ENCODE measurements at places on chromosomes 7 and 10.

GRCh38 chr7:30162622-30163124 lies 27.9 kb downstream of the MTURN start:
- DNase-seq = no peak

- DNase-seq = no peak
Measured at GRCh38 chr7:71364551-71364950, 232.6 kb downstream of the GALNT17 start.

GRCh38 chr7:94045581-94045980 lies 41.4 kb upstream of the BET1 start:
- DNase-seq = no peak

- DNase-seq = no peak
Measured at GRCh38 chr7:124101173-124101768, 68.4 kb upstream of the TMEM229A start.

GRCh38 chr7:34385384-34385783 lies 272.6 kb upstream of the NPSR1 start:
- no peak for DNase-seq

DNA sequence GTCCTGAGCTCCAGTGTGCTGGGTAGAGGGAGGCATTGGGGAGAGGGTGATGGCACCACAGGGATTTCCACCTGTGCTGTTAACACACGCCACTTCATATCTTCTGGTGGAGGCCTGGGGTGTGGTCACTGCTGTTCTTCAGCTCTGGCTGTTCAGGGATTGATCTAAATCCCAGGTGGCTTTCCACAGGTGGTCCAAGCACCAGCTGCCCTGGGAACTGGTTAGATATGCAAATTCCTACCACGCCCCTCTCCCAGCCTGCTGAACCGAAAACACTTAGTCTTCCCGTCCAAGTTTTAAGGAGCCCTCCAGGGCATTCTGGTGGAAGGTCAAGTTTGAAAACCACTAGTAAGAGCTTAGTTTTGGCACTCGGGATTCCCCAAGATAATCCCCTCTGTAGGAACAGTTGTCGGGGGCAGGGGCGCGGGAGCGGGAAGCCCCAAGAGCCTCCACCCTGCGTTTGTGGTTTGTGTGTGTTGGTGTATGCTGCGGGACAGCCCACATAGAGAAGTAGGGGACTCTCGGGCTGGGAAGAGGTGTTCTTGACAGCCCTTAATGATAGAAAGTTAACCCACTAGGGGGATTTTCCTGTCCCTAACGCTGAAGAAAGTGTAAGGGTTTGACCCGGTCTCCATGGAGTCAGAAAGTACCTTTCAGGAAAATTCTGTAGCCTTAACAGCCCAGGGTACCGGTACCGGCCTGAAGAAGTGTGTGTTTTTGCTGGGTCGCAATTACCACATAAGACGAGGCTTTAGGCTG lies 5.1 kb downstream of the DEPP1 start:
- no peak for DNase-seq

DNA sequence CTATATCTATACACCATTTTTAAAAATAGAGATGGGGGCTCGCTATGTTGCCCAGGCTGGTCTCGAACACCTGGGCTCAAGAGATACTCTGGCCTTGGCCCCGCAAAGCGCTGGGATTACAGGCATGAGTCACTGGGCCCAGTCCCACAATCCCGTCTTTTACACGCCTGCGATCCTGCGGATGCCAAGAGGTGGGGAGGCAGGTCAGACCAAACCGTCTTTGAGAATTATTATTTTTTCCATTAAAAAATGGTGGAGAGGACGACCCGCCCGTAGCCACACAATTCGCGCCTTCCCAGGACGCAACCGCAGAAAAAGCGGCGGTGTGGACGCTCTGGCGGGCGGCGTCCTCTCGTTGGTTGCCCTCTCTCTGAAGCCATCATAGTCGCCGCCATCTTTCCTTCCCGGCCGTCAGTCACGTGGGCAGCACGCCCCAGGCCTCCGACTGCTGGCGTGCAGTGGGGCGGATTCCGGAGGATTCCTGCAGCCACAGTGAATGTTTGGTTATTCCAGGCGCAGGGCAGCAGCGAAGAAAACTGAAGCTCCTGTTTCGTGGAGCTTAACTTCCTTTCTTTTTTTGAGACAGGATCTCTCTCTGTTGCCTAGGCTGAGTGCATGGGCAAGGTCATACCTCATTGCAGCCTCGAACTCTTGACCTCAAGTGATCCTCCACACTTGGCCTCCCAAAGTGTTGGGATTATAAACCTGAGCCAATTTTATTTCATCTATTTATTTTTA lies 9.9 kb upstream of the EPHB4 start:
- DNase-seq = peak; percentile 69

DNA sequence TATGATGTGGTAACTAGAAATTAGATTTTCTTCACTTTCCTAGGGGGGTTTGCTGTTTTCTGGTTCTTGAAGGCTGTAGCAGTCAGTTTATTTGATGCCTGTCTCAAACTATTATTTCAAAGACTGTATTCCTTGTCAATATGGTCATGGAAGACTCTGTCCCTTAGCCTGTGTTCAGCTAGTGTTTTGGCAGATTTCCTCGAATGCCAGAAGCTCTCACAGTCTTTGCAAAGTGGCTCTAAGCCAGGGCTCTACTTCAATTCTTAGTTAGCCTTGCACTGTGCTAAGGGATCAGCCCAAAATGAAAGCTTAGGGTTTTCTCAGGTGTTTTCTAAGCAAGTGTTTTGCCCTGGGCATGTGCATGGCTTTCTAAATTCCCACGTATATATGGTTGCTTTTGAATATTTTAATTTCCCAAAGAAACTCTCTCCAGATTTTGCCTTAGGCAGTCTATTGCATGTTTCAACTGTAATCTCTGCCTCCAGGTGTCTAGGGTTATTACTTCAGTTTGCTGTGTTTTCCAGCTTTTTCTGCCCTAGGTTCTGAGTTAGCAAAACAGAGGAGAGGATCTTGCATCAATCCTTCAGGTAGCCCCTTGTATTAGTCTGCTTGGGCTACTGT lies 7.2 kb upstream of the C1GALT1 start:
- DNase-seq = no peak

DNA sequence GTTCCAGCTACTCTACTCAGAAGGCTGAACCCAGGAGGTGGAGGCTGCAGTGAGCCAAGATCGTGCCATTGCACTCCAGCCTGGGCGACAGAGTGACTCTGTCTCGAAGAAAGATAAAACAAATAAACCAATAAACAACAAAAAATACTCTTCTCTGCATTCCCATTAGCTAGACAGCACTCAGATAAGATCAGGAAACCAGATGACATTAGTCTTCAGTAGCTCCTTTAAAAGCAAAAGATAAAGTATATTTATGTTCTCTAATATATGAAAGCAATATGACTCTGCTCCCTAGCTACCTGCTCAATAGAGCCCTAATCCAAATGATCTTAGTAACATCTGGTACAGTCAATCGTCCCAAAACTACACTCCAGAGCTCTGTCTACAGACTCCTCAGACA lies 212.9 kb downstream of the ELMO1 start:
- no peak for DNase-seq

GRCh38 chr7:97020996-97021746 lies 3.5 kb downstream of the DLX5 start:
- DNase-seq = no peak

DNA sequence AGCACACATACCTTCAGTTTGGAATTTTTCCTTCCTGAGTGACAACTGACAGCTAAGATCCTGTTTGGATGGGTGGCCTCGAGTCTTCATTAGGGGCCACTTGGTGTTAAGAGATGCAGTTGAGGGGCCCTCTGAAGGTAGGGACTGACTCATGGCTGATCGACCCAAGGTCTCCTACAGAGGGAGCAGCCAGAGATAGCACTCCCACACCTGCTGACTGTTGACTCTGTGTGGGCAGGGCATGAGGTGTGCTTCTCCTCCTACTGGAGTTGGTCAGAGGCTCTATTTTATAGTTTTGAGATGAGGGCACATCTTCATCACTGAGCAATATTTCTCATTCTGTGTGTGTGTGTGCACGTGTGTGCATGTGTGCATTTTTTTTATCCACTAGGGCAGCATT lies 378.8 kb upstream of the PODXL start:
- no peak for DNase-seq

DNA sequence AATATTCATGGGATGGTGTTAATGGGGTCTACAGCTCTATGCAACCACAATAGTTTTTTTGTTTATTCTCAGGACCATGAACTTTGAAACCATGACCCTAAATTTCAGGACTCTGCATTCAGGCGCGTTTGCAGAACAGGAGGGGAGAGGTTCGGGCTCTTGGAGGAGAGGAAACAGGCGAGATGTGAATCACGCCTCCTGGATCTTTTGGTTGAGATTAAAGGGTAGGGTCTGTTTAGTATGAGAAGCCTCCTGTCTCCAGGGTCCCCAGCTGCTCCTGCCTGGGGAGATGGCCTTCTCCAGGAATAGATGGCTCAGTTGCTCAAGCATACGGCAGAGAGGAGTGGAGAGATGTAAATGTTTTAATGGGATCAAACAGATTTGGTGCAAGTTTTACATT lies 18.2 kb downstream of the TLL2 start:
- DNase-seq = no peak

DNA sequence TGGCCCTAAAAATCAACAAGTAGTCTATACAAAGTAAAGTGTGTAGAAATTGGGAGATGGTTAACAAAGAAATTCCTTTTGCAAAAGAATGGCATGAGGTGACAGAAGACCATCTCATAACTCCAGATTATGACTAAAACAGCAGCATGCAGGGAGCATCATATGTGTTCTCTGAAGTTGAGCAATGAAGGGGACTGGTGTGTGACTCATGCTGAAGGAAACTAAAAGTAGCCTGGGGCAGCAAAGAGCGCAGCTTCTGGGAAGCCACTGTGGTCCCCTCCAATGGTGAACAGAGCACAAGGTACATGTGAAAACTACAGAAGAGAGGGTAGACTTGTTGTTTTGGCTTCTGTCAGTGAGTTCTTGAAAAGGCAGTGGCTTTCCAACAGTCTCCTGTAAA lies 133.4 kb downstream of the MACC1 start:
- no peak for DNase-seq

- no peak for DNase-seq
Measured at GRCh38 chr10:34049887-34050286, 715.4 kb upstream of the NRP1 start.

- DNase-seq = no peak
Measured at GRCh38 chr10:74987339-74988053, 124.0 kb upstream of the SAMD8 start.

DNA sequence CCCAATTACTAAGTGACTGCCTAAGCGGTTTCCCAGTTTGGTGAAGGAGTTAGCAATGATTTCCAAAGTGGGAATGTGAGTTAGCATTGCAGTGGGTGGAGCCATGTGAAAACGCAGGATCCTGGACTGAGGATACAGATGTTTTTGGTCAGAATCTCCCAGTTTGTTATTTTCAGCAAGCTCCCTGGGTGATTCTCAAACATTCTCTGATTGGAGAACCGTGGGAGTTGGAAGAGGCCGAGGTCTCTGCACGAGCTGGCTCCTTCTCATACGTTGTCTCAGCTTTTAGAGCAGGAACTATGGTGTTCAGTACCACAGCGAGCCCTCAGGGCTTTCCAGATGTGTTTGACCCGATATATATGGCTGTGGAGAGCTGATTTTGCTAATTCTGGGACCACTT lies 396.5 kb upstream of the NPVF start:
- no peak for DNase-seq

GRCh38 chr7:139777133-139777891 lies 486 bp downstream of the HIPK2 start:
- DNase-seq = peak; percentile 49

All from T-helper 2 cell (primary cell).